ENCODE measurements at places on chromosomes 7 and 10.

DNA sequence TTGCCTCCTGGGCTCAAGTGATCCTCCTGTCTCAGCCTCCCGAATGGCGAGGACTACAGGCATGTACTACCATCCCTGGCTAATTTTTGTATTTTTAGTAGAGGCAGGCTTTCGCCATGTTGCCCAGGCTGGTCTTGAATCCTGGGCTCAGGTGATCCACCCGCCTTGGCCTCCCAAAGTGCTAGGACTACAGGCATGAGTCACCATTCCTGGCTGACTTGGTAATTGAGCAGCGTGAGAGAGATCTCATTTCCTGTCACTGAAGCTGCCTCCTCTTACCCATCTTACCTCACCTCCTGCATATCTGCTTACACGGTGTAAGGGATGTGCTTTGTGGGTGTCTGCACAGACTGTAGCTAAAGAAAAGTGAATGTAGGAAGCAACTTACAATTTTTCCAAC is 9.7 kb downstream of the IFIT3 start:
- no peak for DNase-seq

DNA sequence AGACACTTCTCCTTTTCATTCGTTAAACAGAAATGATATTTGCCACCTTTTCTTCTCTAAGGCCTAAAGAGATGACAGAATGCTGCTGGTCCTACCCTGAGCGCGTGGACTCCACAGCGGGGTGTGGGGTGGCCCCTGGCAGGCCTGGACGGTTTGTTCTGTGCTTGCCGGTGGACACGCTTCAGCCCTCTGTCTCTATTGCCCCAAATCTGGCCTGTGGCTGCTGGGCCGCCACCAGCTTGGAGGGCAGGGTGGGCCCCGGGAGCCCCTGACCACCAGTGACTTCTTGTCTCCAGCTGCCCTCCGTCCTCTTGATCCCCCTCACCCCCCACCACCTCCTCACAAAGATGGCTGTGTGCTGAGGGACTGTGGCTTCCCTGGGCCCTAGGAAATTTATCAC is 5.7 kb downstream of the CHST3 start:
- DNase-seq, result no peak

GRCh38 chr7:142908921-142909890 is 23.7 kb upstream of the TRPV6 start:
- DNase-seq, result no peak

DNA sequence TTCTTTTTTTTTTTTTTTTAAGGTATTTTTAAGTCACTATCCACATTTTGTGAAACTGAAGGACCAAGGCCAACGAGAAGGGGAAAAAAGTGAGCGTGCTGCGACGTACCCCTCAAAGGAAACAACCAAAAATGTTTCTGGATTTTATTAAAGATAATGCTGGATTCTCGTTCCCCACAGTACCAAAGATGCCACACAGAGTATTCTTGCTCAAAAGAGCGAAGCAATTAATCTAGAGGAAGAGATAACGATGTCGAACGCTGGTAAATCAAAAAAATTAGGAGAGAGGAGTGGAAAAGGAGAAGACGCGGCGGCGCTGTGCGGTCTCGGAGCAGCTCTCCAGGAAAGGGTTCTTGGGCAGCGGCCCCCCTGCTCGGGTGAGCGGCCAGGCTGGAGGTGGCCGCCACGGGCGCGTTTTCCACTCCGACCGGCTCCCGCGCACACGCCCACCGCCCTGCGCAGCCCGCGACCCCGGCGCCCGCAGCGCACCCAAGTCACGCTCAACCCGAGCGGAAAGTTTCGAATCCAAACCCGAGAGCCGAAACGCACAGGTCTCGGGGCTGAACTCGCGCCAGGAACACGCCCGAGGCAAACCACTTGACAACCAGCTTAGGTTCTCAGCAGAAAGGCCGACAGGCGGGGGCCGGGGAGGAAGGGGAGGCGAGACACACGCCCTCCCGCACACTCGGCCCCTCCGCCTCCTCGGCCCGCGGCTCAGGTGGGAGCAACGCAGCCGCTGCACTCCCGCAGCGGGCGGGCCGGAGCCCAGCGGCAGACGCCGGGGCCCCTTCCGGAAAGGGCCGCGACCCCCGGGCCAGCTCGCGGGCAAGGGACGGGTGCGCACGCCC is 989 bp downstream of the SRPK2 start:
- no peak for DNase-seq

DNA sequence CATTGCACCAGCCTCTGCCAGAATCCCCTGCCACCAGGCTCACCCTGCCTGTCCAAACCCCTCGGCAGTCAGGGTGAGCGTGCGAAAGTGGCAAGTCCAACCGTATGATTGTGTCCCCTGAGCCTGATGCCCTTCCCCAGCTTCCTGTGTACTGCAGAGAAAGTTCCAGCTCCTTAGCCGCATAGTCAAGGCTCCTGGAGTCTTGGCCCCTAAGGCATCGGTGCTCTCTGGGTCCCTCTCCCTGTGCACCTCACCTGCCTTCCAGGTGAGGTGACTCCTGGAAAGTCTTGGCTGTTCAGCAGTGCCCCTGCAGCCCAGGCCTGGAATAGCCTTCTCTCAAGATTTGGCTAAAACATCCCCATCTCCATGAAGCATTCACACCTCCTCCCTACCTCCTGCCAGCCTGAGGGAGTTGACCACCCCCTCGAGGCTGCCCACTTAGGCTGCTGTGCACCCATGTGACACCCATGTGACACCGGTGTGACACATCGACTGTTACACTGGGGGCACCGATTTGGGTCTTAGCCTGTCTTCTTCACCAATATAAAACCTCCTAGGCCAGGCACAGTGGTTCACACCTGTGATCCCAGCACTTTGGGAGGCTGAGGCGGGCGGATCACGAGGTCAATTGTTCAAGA is 56.1 kb upstream of the ELN start:
- no peak for DNase-seq

GRCh38 chr7:99409192-99409572 is 413 bp downstream of the BUD31 start:
- DNase-seq, result no peak

- DNase-seq, result no peak
These were observed 103.5 kb downstream of the MICALL2 start for GRCh38 chr7:1355568-1356340.

DNA sequence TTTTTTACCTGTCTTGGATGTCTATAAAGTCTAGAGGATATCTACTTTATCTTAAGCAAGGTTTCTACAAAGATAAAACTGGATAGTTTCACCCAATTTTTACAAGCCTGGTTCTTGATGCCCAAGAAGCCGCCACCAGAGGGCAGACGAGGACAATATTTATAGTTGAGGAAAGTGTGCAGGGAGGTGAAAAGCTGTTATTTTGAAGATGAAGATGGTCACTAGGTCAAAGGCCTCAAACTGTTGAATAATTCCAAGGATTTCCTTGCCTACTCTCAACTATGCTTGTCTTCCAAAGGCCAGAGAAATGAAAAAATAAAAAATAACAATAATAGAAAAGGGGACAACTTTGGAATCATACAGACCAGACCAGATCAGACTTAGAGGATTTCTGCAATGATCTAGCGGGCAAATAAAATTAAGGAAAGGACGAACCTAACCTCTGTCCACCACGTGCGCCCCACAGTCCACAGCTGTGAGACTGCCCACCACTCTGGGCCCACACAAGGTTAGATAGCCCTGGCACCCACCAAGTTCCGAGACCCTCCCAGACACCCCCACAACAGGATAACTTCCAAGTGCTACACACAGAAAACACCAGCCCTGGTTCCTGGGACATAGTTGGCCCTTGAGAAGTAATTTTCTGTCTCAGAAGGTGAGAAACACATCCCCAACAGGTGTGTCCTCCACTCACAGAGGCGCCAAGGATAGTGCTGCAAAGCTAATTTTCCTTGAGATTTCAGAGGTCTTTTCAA is 2.8 kb downstream of the PKD1L1 start:
- DNase-seq, result peak; percentile 35

- DNase-seq, result no peak
These were observed 1.6 kb downstream of the HTR7 start for GRCh38 chr10:90856261-90856660.

- no peak for DNase-seq
These were observed 82.8 kb downstream of the CDK6 start for GRCh38 chr7:92753614-92754013.

GRCh38 chr10:29386342-29386999 is 97.6 kb downstream of the LYZL1 start:
- no peak for DNase-seq

GRCh38 chr10:3782146-3782450 is 2.9 kb downstream of the KLF6 start:
- DNase-seq, result no peak

DNA sequence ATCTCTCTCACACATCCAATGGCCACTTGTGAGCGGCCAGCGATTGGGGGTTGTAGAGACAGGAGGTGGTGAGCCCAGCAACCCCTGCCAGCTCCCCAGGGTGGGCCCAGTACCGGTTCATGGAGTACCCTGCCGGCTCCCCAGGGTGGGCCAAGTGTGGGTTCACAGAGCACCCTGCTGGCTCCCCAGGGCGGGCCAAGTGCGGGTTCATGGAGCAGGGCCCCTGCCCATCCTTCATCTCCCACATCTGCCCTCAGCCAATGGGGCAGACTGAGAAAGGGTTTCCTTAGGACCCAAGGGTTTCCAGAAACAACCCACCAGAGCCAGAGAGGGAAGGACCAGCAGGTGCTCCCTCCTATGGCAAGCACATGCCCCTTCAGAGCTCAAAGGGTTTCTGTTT is 21.4 kb upstream of the SLIT1 start:
- DNase-seq, result no peak

GRCh38 chr10:112140110-112140970 is 43.2 kb downstream of the GPAM start:
- DNase-seq, result peak; percentile 43

- DNase-seq, result no peak
These were observed 293.4 kb downstream of the CTNNA3 start for GRCh38 chr10:67402620-67403019.

All from HS-5 (cell line).